ENCODE measurements at places on chromosomes 2 and 18.

GRCh38 chr2:45614330-45614729 is 3.3 kb upstream of the SRBD1 start:
- no peak for DNase-seq

- DNase-seq, result no peak
Observed at GRCh38 chr2:196131949-196132925, 39.1 kb downstream of the STK17B start.

- peak; percentile 61 for DNase-seq
Observed at GRCh38 chr2:223759569-223760430, 77.6 kb downstream of the AP1S3 start.

- DNase-seq, result no peak
Observed at GRCh38 chr2:37284381-37284780, 40.3 kb downstream of the PRKD3 start.

- no peak for DNase-seq
Observed at GRCh38 chr2:26347286-26347865, 787 bp upstream of the ADGRF3 start.

- DNase-seq, result no peak
Observed at GRCh38 chr2:9630117-9630735, 571 bp downstream of the YWHAQ start.

DNA sequence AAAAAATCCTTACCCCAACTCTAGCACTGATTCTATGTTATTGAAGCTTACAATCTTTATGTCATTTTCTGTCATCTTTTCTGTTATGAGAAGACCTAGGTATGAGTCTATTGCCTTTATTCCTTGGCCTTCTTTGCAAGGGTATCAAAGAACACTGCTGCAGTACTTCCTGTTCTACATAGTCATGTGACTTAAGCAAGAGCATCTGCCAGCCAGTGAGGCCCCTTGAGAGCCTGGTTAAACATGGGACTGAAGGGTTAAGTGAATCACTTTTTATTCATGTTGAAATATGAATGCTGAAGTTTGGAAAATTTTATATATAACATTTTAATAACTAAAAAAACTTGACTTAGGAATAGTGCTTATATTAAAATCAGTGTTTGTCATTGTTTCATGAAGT is 844 bp upstream of the CPS1 start:
- no peak for DNase-seq

GRCh38 chr2:120936476-120937334 is 201.0 kb downstream of the GLI2 start:
- DNase-seq, result no peak

DNA sequence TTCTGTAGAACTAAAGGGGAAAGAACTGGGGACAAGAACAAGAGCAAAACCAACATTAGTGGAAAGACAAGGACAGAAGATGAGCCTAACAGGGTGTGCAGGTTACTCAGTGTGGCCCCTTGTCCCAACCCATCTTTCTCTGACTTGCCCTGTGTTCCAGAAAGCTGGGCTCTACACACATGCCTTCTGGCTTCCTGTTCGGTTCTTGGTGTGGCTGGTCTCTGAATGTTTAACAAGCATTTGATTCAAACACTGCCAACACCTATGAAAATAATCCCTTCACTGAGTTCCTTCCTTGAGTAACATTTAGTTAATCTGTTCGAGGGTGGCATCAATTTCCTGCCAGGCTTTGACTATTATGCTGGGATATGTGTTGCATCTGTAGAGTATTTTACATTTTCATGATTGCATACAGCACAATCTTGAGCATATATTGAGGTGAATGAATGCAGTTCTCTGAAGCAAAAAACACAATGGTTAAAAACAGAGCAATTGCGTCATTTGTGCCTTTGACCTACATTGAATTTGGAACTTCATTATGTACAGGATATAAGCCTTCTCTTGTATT is 83.3 kb downstream of the MBD2 start:
- no peak for DNase-seq

GRCh38 chr2:9970200-9971044 is 18.9 kb downstream of the GRHL1 start:
- DNase-seq, result no peak

GRCh38 chr2:69659349-69659748 is 15.8 kb upstream of the AAK1 start:
- DNase-seq, result no peak

DNA sequence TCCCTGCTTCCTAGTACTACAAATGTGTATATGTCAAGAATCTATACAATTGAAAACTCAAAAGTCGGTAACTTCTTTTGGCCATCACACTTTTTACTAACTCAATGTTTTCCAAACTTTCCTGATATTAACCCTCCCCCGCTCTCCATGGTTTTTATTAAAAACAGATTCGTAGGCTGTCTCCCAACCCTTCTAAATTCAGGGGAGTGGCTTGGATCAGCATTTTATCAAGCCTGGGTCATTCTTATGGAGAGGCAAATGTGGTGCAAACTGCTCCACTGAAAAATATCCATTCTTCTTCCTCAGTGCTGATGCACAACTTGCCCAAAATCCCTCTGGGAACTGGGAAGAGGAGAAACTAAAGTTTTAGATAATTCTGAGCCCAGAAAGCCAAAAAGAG is 134.2 kb downstream of the RIF1 start:
- DNase-seq, result no peak

DNA sequence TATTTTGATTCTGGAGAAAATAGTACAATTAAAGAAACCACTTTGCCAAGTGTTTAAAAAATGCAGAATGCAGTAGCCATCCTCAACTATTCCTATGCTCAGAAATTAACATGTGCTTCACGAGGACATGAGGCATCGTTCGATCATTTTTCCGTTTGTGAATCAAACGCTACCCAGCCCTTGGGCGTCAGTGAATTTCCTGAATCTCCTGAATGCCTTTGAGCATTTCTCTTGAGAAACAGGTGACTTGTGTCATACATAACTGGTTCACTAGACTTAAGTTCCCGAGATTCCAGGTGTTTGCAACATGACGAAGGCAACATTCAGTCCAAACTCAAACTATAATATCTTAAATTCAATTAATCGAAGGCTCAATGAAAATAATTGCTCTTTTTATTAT is 110.0 kb upstream of the ALKAL2 start:
- DNase-seq, result no peak

DNA sequence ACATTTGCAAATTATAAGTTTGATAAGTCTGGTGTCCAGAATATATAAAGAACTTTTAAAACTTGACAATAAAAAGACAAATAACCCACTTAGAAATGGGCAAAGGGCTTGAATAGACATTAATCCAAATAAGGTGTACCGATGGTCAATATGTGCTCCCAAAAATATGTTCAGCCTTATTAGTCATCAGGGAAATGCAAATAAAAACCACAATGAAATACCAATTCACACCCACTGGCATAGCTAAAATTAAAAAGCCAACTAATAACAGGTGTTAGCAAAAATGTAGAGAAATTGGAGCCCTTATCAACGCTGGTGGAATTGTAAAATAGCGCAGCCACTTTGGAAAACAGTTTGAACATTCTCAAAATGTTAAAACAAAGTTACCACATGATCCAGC is 79.0 kb upstream of the SCG2 start:
- no peak for DNase-seq

GRCh38 chr2:69554981-69555380 is 88.6 kb downstream of the AAK1 start:
- no peak for DNase-seq

GRCh38 chr2:66575625-66576310 is 140.8 kb downstream of the MEIS1 start:
- DNase-seq, result no peak

All from H4 (cell line).